Uterus (tissue), 4 donors: ENCODE measurements at places on chromosomes 3 and 15.

DNA sequence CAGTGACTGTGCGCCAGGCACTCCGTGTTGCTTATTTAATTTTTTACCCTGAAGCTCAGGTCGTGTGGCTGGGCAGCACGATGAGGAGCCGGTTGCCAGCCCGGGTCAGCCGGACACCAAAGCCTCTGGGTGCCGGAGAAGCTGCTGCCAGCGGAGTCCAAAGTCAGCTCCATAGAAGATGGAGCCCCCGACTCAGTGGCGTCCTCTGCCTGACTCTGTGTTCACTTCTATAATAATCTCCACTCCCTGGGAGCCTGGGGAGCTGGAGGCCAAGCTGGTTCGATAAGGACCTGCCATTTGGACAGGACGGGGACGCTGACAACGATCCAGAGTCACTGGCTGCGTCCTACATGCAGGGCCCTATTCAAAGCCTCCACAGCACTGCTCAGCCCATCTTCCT, 78.6 kb downstream of the VGLL4 start:
- no peaks in the 10 kb centered on the region for H3K4me1 ChIP-seq
- H3K36me3 ChIP-seq: no peaks in the 10 kb centered on the region
- no peak overlapping the region for H3K4me3 ChIP-seq
- no peaks in the 10 kb centered on the region for H3K27me3 ChIP-seq
- DNase-seq: peak; percentile 12
- H3K27ac ChIP-seq: peak overlapping the region; percentile 33

DNA sequence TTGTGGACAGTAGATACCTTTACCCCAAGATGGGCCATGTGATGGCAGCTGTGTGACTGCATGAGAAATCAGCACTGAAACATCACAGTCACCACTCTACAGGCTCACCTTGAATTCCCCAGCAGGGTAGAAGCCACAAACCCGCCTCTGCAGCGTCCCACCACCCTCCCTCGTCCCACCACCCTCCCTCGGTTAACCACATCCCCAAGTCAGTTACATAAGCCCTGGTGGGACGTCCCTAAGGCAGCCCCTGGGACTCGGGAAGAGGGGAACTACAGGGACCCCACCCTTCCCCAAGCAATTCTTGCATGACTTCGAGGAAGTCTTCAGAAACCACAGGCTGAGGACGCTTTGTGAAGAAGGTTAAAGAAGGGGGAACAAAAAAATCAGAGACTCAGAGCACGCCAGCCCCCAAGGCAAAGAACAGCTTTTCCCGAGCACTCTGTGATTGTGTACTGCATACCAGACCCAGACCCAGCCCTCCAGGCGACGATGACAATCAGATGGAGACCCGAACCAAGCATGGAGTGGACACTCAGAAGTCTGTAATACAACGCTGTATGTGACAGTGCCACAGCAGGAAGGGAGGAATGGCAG, 60.5 kb downstream of the SH3BP5 start:
- no peak overlapping the region for H3K4me3 ChIP-seq
- no peaks in the 10 kb centered on the region for H3K36me3 ChIP-seq
- H3K27ac ChIP-seq: peak overlapping the region; percentile 44
- H3K27me3 ChIP-seq: no peaks in the 10 kb centered on the region
- DNase-seq: peak; percentile 28

DNA sequence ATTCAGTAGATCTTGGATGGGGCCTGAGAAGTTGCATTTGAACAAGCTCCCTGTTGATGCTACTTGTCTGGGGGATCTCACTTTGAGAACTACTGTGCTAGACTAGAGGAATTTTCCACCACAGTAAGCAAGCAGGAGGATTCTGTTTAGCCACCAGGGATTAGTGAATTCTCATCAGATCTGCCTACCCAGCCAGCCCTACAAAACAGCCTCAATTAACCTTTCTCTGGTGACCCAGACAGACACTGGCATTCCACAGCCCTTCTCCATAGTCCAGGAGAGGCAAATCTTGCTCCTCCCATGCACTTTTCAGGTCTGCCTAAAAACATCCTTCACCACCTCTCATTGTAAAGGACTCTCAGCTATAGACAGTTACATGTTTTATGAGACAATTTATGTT, 16.7 kb upstream of the MYH15 start:
- H3K36me3 ChIP-seq: no peaks in the 10 kb centered on the region
- no peak overlapping the region for H3K4me3 ChIP-seq
- no peaks in the 10 kb centered on the region for H3K27me3 ChIP-seq
- H3K4me1 ChIP-seq: peaks cover 3% of the 10 kb centered on the region
- DNase-seq: no peak
- no peak overlapping the region for H3K27ac ChIP-seq

- DNase-seq: no peak
- no peaks in the 10 kb centered on the region for H3K4me1 ChIP-seq
- no peak overlapping the region for H3K27ac ChIP-seq
- no peak overlapping the region for H3K4me3 ChIP-seq
- no peaks in the 10 kb centered on the region for H3K27me3 ChIP-seq
- H3K36me3 ChIP-seq: no peaks in the 10 kb centered on the region
Measured at GRCh38 chr15:34773917-34774316, 19.1 kb upstream of the GJD2 start.

DNA sequence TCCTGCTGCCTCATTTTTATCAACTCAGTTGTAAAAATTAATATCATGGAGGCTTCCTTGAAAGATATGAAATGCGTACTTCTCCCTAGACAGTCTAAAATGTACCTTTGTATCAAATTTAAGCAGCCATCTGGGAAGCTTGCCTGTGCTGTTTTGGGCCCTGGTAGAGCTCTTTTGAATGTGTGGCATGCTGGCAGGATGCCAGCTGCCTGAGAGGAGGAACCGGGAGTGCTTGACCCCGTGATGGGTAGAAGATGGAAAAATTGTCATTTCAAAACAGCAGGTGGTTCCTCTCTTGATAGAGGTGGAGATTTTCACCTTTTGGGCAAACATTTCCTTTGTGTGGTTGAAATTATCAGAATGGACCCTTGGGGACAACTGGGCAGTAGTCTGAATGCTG, 245.3 kb downstream of the RPLP1 start:
- no peak overlapping the region for H3K4me3 ChIP-seq
- DNase-seq: no peak
- H3K4me1 ChIP-seq: no peaks in the 10 kb centered on the region
- H3K27me3 ChIP-seq: no peaks in the 10 kb centered on the region
- H3K36me3 ChIP-seq: no peaks in the 10 kb centered on the region

- no peak overlapping the region for H3K27ac ChIP-seq
- H3K4me1 ChIP-seq: peaks cover 4% of the 10 kb centered on the region
- H3K4me3 ChIP-seq: no peak overlapping the region
- H3K27me3 ChIP-seq: no peaks in the 10 kb centered on the region
- no peak for DNase-seq
Measured at GRCh38 chr15:64991536-64992135, 1.9 kb upstream of the SPG21 start.

DNA sequence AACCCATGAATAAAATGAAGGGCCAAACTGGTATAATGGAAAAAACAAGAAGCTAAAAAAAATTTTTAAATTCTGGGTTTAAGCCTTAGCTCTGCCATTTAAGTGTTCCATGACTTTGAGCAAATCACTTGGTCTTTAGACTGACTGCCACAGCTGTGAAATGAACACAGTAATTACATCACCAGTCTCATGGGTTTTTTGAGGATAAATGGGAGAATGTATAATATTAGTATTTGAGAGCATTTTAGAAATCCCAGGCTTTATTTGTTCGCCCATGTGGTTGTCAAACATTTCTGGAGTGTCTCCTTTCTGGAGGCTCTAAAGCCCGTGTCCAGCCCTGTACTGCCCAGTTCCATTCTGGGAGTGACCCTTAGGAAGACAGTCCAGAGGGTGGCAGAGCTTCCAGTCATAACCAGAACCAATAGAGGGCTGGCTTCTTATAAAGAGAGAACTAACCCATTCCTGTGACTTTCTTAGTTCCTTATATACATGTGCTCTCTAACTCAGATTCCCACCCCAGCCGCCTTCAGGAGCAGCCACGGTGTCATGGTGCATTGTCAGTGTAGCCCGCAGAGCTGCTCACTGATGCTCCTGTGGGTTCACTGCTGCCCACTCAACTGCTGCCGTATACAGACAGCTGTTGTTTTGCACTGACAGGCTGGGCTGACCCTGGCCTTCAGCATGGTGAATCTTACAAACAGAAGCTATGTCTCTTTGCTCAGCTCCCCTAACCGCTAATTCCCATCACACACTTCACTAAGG, 44.7 kb downstream of the BOC start:
- no peak for DNase-seq
- no peaks in the 10 kb centered on the region for H3K36me3 ChIP-seq
- H3K27ac ChIP-seq: peak overlapping the region; percentile 93
- no peaks in the 10 kb centered on the region for H3K27me3 ChIP-seq

DNA sequence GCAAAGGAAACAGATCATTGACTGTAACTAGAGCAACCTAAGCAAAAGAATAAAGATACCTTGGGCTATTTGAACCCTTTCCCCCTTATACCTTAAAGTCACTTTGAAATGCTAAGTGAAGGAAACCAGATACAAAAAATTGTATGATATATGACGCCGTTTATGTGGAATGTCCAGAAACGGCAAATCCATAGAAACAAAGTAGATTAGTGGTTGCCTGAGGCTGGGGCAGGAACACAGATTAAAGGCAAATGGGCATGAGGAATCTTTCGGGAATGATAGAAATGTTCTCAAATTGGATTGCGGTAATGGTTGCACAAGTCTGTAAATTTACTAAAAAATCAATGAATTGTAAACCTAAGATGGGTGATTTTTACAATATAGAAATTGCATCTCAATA, 160.1 kb upstream of the CCDC54 start:
- no peak overlapping the region for H3K4me3 ChIP-seq
- H3K36me3 ChIP-seq: no peaks in the 10 kb centered on the region
- no peak overlapping the region for H3K27ac ChIP-seq
- H3K4me1 ChIP-seq: no peaks in the 10 kb centered on the region
- H3K27me3 ChIP-seq: no peaks in the 10 kb centered on the region

DNA sequence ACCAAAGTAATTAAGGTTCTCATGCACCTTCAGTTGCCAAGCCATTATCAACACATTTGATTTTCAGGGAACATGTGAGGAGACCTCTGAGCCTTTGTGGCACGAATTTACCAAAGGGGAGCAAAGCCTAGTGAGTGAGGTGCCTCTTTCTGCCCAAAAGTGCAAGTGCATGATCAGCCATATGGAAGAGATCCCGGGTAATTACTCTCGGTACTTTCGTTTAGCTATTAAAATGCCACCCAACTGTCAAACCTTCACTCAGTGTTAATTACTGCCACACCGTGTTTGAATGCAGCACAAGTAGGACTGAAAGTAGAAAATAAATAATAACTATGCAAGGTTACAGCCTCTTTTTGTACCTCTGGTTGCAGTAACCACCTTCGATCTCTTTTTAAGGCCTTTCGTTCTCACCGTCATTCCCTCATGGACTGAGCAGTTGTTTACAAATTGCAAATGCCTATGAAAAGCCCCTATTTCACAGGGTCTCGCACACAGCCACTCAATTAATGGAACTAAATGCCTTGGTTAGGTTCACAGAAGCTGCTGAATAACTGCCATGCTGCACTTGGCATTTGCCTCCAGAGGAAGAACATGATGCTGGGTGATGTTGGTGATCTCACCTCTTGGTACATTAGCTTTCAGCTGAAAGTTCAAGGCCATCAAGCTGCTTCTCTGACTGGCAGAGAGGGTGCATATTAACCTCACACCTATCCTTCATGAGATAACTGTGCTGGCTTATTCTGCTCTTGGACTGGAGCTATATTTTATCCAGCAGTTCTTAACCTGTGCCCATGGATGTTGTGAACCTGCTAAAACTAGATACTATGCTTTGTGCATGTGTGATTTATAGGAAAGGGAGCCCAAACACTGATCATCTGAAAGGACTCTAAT, 69.9 kb downstream of the TNIK start:
- no peaks in the 10 kb centered on the region for H3K4me1 ChIP-seq
- H3K27ac ChIP-seq: no peak overlapping the region
- no peaks in the 10 kb centered on the region for H3K27me3 ChIP-seq

DNA sequence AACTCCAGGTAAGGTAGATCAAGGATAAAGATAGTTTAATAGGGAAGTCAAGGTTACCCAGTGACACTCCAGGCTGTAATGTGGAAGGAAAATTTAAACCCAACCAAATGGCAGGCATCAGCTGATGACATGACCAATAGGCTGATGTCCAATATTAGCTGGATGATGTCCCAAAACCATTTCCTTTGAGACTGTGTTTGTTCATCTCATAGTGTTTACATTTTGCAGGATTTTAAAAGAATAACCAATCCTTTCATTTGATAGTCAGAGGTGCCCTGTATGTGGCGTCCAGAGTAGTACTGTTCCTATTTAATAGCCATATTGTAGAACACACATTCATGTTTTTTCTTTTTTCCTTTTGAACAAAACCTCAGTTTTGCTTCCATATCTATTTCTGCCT, 23.3 kb upstream of the TMEM158 start:
- no peaks in the 10 kb centered on the region for H3K4me1 ChIP-seq
- DNase-seq: no peak
- H3K36me3 ChIP-seq: no peaks in the 10 kb centered on the region

GRCh38 chr3:195129644-195130492, 141.1 kb downstream of the XXYLT1 start:
- DNase-seq: no peak
- H3K27ac ChIP-seq: no peak overlapping the region
- H3K27me3 ChIP-seq: no peaks in the 10 kb centered on the region
- H3K4me1 ChIP-seq: no peaks in the 10 kb centered on the region
- H3K4me3 ChIP-seq: no peak overlapping the region

DNA sequence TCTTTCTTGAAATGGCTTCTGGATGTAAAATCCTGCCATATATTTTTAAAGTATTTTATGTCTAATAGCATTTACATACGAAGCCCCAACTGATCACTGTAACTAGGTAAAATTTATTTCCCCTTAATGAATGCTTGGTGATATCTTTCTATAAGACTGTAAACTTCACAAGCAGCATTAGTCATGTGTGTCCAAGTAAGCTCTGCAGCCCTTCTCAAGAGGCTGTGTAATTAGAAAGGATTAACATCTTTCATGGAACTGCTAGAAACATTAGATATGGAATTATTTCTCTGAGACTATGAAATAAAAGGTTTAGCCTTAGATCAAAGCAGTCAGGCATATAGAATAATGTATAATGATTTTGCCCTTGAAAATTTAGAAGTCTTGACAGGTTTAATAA, 143.3 kb downstream of the EPHA3 start:
- no peaks in the 10 kb centered on the region for H3K4me1 ChIP-seq
- no peaks in the 10 kb centered on the region for H3K36me3 ChIP-seq
- H3K4me3 ChIP-seq: no peak overlapping the region
- DNase-seq: no peak

DNA sequence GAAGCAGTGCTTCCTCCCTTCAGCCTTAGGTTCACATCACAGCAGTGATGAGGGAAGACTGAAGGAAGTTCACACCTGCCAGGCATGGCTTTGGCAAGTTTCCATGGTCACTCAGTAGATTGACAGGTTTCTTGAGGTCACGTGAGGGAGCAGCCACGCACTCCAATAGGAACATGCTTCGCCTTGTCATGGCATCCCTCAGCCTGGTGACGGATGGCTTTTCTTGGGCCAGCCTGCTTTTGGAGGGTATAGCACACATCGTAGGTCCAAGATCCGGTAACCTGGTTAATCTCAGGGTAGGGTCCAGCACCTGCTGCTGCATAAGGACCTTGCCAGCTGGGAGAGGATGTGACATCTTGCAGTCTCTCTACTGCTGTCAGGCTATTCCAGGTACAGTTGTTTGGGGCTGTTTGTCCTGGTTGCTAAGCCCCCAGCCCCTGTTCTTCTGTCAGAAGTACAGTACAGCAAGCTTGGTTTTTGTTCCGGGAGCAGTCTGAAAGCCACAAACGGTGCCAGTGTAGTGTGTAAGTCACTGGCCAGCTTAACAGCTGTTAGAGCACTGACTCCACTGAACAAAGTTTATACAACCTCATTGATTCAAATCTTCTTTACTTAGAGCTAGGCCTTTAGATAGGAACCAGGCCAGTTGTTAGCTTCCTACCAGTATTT, 42.3 kb downstream of the PSMD6 start:
- H3K36me3 ChIP-seq: no peaks in the 10 kb centered on the region
- H3K4me1 ChIP-seq: no peaks in the 10 kb centered on the region
- no peak overlapping the region for H3K4me3 ChIP-seq
